ENCODE measurements at places on chromosomes 4 and X.

- no peak for DNase-seq
These were observed 85.9 kb downstream of the OTC start for GRCh38 chrX:38438321-38438720.

- DNase-seq = peak; percentile 65
These were observed 631.7 kb upstream of the GRIA3 start for GRCh38 chrX:122552286-122552800.

DNA sequence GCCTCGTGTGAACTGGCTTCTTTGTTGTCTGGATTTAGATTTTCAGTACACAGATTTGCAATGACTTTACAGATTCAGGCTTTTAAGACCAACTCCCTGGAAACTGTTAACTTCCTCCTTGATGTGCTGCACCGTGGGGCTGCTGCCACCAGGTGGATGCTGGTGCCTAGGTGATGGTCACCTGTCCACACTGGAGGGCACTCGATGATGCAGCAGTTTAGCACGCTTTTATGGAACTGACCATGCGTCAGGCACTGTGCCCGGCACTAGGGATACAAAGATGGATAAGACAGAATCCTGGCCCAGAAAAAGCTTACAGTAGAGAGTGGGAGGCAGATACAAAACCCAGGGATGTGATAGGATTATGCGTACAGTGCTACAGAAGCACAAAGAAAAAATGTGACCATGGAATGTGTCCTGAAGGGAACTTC lies 180.7 kb downstream of the CEP135 start:
- no peak for DNase-seq

DNA sequence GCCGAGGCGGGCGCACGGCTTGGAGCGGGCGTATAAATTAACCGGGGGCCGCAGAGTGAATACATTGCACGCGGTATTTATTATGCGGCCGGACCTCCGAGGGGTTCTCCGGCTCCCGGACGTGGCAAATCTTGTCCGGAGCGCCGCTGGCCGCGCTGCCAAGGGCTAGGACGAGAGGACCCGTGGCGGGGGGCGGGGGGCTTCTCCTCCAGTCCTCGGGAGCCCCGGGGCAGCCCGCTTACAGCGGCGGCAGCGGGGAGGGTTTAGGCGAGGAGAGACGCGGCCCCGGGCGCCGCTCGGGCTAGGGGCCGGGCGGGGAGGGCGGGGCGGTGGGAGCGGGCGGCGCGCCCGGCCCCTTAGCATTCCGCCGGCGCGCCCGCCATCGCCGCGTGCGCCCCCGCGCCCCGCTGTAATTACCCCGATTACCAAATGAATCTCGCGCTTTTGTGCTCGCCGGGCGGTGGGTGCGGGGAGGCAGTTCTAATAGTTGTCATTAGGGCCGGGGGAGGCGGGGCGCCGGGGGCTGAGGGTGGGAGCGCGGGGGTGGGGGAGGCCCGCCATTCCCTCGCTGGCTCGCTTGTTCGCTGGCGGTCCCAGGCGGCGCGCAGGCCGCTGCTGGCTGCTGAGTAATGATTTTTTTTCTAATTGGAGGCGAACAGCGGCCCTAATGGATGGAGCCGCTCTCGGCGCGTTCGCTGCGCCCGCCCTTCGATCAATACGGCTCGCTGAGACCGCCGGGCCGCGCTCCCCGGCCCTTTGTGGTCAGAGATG lies 276.6 kb downstream of the BCOR start:
- peak; percentile 59 for DNase-seq

DNA sequence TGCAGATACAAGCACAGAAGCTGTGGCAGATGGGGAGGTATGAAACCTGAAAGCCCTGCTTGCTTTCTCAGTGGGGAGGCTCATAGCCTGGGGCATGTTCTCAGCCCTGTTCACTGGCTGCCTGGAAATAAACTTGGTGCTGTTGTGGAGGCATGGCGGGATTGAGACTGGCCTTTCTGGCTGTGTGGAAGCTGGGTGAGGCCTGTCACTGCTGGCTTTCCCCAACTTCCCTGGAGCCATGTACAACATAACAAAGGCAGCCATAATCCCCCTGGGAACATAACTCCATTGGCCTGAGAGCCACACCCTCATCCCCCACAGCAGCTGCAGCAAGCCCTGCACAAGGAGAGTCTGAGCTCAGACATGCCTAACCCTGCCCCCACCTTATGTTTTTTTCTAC lies 237.7 kb upstream of the TLL1 start:
- no peak for DNase-seq

GRCh38 chr4:16606691-16607090 lies 291.8 kb downstream of the LDB2 start:
- DNase-seq = no peak

DNA sequence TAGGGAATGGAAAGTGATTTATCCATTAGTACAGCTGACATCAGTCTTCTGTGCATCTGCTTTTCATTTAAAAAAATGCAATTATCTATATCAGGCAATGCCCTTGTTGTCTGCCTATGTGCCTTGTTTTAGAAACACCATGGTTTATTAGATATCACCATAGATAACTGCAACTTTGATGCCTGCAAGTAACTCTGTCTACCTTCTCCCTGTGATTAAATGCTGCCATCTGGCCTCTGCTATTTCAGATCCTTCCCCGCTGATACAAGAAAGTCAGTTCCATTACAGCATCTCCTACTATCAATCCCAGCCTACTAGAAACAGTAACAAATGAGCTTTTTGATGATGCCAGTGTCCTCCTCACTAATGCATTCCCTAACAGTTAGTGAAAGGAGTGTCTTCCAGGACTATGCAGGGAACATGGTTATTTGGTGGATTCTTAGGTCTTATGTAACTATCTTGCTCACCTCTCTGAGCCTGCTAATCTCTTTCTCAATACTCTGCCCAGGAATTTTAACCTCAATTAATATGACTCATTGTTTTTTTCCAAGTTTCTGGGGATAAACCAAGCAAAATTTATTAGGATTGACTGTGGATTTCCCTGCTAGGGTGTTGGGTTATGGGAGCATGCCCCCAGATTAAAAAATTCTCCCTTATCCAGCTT lies 444.9 kb downstream of the RAPGEF2 start:
- peak; percentile 75 for DNase-seq

- no peak for DNase-seq
These were observed 613 bp downstream of the GLRB start for GRCh38 chr4:157076578-157076947.

- peak; percentile 39 for DNase-seq
These were observed 53.5 kb downstream of the PTTG2 start for GRCh38 chr4:38013461-38014366.

GRCh38 chr4:133801883-133802282 lies 399.7 kb downstream of the PABPC4L start:
- DNase-seq = no peak

- DNase-seq = peak; percentile 58
These were observed 671 bp downstream of the SLC7A11 start for GRCh38 chr4:138241281-138242075.

GRCh38 chrX:55326985-55327384 lies 62.3 kb upstream of the PAGE3 start:
- DNase-seq = no peak

- no peak for DNase-seq
These were observed 179.1 kb upstream of the MAB21L2 start for GRCh38 chr4:150402871-150403272.
